Spinal cord (tissue), 10 donors: ENCODE measurements at places on chromosomes 7 and 10.

DNA sequence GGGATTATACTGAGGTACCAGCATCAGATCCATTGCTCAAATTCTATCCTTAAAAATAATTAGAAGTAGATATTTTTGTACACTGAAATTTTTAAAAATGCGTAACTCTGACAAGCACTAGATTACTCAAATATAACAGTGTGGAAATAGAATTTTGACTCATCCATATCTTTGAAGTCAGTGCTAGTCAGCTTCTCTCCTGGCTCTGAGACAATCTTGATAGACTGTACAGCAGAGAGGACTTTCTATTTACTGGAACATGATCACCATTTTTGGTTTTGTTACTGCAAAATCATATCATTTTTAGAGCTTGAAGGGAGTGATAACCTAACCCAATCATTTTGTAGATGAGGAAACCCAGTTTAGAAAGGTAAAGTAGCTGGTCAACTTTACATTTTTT is 195.0 kb downstream of the MTERF1 start:
- no peaks in the 10 kb centered on the region for H3K27me3 ChIP-seq
- no peak for DNase-seq
- H3K27ac ChIP-seq = no peak overlapping the region
- H3K4me3 ChIP-seq = no peak overlapping the region
- H3K4me1 ChIP-seq = no peaks in the 10 kb centered on the region

- no peaks in the 10 kb centered on the region for H3K4me1 ChIP-seq
- no peak for DNase-seq
- H3K36me3 ChIP-seq = no peaks in the 10 kb centered on the region
- H3K27me3 ChIP-seq = no peaks in the 10 kb centered on the region
Observed at GRCh38 chr7:67100956-67101361, 104.3 kb downstream of the TYW1 start.

DNA sequence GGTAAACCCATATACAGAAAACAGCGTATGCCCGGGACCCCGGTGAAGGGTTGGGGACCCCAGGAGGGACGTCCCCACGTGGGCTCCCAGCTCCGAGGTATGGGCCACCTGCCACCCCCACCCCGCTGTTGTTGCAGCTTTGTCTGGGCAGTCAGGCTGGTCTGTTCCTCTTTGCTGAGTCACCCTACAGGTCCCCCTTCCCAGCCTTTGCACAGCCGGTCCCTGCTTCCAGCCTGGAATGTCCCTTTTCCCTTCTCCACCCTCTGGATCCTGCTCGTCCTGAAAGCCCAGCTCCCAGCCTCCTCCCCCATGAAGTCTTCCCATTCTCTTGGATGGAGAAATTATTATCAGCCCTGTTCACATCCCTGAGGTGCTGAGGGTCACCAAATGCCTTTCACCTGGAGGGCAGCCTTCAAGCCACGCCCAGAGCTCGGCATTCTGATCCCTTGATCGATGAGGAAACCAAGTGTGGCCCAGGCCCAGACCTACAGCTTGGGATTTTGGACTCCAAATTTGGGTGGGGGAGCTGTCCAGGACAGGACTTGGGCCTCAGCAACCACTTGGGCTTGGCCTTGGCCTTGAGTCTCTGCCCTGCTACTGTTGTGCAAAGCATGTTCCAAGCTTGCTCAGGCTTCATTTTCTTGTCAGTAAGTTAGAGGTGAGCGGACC is 2.6 kb downstream of the CLDN4 start:
- H3K4me3 ChIP-seq = no peak overlapping the region
- peaks cover 2% of the 10 kb centered on the region for H3K36me3 ChIP-seq
- no peak for DNase-seq
- H3K27me3 ChIP-seq = peaks cover 10% of the 10 kb centered on the region
- H3K27ac ChIP-seq = no peak overlapping the region

DNA sequence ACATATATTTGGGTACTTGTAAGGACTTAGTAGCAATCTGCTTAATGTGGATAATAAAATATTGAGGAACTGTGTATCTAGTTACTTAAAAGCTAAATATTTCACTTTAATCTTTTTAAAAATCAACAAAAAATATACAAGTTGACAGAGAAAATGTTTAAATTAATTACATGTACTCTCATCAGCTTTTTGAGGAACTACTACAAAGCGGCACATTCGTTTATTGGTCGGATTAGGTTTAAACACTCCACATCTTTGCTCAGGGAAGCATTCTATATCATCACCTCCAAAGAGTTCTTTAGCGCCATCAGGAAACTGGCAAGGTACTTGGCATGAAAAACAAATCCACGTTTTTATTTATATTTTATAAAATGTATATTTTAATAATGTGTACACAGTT is 1.6 kb downstream of the ATOH7 start:
- no peaks in the 10 kb centered on the region for H3K27me3 ChIP-seq
- no peak overlapping the region for H3K4me3 ChIP-seq
- no peak for DNase-seq
- no peaks in the 10 kb centered on the region for H3K36me3 ChIP-seq
- H3K27ac ChIP-seq = no peak overlapping the region

GRCh38 chr10:72812753-72813430 is 80.6 kb upstream of the OIT3 start:
- no peak for DNase-seq
- no peak overlapping the region for H3K4me3 ChIP-seq
